Hematopoietic multipotent progenitor cell treated with erythropoietin and hydrocortisone succinate and interleukin-3 and kit ligand, for 4 days (in vitro differentiated cells): ENCODE measurements at places on chromosomes 3 and 15.

- no peak for DNase-seq
Measured at GRCh38 chr3:187085933-187086332, 53.4 kb downstream of the RPL39L start.

DNA sequence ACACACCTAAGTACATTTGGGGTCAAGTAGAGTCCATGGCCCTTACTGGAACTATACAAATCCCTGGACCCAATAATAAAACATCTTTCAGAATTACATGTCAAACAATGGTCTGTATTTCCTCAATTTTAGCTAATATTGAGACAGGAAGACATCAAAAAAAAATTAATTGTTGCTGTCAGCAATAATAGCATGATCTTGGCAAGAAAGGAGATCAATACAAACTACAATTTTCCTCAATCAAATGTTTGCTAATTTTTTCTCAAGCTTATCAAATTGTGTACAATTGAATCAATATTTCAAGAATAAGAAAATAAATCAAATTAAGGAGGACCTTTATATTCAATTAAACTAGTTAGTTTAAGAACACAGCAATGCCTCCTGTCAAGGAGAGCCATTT is 62.6 kb downstream of the FSIP1 start:
- no peak for DNase-seq

- DNase-seq, result no peak
Measured at GRCh38 chr15:64398575-64398974, 10.9 kb downstream of the TRIP4 start.

GRCh38 chr3:101235048-101235447 is 85.3 kb downstream of the IMPG2 start:
- no peak for DNase-seq

DNA sequence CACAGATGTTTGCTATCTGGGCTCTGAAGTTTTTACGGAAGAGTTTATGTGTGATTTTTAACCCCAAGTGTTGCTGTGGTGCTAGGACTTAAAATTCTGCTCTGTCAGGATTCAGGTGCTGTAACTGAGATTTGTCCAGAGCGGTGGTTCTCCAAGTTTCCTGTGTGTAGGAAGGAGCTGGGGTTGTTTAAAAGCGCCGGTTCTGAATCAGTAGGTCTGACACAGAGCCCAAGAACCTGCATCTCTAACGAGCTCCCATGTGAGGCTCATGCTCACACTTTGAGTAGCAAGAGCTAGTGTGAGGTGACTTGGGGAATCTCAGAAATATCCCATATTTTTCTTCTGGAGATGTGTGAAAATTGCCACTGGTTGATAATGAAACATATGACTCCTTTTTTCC is 325.5 kb downstream of the SATB1 start:
- DNase-seq, result no peak

GRCh38 chr3:132283440-132283839 is 33.8 kb upstream of the ACP3 start:
- peak; percentile 86 for DNase-seq

DNA sequence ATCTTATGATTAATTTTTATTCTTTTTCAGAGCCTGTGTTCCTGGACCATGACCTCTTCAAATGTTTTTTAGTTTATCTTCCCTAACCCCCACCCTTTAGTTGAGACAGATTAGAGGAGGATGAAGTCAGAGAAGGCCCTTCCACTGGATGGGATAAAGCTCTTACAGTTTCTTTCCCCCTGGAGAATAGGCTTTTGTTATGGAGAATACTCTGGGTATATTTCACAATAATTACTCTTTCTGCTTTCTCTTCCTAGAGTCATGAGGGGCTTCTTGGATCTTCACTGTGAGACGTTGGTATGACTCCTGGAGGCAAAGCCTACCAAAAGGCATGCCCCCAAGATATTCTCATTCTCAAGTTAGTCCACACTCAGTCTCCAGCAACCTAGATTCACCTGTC is 144.4 kb upstream of the THRB start:
- no peak for DNase-seq

DNA sequence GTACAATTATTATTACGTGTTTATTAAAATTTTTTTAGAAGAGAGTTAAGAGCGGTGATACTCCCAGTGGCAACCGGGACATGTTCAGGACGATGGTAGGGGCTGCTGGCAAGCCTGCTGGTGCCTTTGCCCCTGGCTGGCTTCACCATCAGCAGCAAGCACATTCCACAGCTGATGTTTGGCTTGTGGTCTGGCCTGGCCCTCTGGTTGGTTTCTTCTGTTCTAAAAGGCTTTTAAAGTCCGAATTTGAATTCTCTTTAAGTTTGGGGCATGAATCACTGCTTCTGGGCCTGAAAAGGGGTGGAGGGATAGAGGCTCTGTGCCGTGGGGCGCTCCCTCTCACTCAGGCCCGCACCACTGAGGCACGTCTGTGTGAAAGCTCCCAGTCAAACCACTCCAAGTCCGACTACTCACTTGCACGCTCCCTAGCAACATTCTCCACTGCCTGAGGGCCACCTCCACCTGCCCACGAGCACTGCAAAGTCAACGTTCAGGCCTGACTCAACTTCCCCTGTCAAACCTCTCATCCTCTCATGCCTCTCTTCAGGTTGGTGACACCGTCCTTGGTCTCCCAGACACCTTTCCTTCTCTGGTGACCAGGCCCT is 10.1 kb downstream of the ITGA11 start:
- no peak for DNase-seq

GRCh38 chr15:35838424-35839111 is 292.6 kb upstream of the DPH6 start:
- DNase-seq, result no peak

GRCh38 chr3:197465996-197466549 is 89.7 kb downstream of the BDH1 start:
- no peak for DNase-seq

DNA sequence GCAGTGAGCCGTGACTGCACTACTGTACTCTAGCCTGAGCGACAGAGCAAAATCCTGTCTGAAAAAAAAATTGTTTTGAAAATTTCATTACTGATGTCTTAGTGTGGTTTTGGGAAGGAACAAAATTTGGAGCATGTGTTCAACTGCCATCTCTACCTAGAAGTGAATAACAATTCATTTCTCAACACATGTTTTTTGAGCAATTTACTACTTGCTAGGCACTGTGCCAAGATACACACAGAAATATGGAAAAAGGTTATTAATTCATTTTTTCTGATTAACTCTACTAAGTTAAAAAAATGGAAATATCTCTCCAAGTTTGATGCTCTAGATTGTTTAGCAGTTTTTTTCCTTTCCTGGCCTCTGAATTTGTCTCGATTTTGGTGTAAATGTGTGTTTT is 5.2 kb upstream of the TCF12 start:
- DNase-seq, result peak; percentile 33

GRCh38 chr3:190208196-190208595 is 87.5 kb upstream of the P3H2 start:
- DNase-seq, result no peak

GRCh38 chr3:128011140-128011539 is 41.1 kb upstream of the SEC61A1 start:
- peak; percentile 25 for DNase-seq

DNA sequence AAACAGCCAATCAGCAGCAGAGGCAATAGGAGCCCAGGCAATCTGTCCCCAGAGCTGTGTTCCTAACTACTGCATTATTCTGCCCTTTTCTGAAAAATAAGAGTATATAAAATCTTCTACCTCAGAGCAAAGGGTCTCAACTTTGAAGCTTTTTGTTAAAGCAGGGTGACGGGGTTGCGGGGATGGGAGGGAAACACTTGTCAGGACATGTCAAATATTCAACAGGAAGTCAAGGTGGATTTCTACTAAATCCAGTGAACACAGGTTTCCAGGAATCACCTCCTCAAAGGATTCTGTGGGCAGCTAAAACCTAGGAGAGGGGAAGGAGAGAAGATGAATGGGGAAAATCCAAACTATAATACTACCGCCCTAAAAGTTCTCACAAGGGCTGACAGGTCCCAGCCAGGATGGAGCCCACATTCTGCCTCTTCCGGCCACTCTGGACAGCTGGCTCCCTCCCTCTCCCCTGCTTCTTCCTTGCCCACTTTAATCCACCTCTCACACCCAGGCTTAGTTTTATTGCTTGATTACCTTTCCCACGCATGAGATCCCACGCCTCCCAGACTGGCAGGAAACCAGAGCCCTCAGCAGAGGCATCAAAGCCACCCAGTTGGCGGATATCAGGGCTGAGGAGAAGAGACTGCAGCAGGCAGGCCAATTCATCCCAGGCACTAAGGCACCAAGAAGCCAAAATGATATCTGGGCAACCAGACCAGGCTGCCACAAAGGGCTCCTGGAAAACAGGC is 77.2 kb downstream of the OSBPL10 start:
- no peak for DNase-seq

DNA sequence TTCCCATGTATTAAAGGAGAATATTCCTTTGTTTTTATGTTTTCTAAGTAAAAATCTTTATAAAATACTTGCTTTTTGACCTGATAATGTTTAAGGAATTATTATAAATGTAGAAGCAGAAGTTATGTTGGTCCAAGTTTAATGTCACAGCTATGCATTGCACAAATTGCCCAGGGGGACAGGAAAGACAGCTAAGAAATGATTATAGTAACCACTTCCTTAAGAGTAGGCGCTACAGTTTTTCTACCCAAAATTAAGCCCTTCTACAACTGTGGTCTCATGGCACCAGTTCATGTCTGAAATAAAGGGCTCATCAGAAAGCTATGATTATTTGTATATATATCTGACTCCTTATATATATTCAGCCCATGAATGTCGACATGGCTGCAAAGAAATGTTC is 176.4 kb downstream of the GBE1 start:
- DNase-seq, result peak; percentile 79

DNA sequence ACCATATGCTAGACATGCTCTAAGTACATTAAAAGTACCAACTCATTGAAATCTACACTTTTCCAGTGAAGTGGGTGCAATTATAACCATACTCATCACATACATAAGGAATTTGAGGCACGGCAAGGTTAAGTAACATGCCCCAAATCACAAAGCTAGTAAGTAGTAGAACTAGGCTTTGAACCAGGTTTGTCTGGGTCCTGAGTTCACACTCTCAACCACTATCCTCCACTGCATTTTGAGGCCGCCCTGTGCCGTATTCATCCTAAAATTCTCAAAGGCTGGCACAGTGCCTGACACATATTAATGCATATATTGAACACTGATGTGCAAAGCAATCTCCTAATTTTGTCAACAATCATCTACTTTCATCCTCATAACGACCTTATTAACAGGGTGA is 68.8 kb upstream of the CDV3 start:
- no peak for DNase-seq

- peak; percentile 47 for DNase-seq
Measured at GRCh38 chr15:57747206-57747896, 40.8 kb downstream of the POLR2M start.

- no peak for DNase-seq
Measured at GRCh38 chr15:98713585-98714001, 65.3 kb downstream of the IGF1R start.

GRCh38 chr3:124351430-124352148 is 359.7 kb upstream of the ROPN1 start:
- DNase-seq, result peak; percentile 75

- no peak for DNase-seq
Measured at GRCh38 chr15:101058735-101059134, 139.6 kb downstream of the LRRK1 start.

DNA sequence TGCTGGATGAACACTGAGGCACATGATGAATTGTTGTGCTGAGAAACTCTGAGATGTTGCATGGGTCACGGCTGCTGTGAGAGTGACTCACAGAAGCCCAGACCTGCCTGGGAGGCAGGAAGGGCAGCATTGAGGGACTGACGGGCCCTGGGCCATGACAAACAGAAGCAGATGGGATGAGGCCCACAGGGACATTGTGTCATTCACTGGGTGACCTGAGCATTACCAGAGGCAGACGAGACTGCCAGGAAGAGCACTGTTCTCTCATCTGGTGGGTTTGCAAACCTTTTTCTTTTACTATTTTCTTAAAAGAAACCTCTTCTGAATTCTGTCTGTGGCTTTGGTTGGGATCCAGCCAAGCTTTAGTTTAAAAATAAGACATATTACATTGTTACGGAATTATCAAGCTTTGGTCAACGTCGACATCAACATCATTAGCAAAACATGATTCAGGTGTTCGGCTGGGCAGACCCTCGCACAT is 67.8 kb downstream of the BDH1 start:
- DNase-seq, result no peak

DNA sequence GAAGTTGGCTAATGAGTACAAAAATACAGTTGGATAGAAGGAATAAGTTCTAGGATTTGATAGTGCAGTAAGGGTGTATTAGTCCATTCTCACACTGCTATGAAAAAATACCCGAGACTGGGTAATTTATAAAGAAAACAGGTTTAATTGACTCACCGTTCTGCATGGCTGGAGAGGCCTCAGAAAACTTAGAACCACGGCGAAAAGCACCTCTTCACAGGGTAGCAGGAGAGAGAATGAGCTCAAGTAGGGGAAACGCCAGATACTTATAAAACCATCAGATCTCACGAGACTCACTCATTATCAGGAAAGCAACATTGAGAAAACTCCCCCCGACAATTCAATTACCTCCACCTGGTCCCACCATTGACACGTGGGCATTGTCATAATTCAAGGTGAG is 483.3 kb downstream of the TUSC7 start:
- DNase-seq, result no peak

DNA sequence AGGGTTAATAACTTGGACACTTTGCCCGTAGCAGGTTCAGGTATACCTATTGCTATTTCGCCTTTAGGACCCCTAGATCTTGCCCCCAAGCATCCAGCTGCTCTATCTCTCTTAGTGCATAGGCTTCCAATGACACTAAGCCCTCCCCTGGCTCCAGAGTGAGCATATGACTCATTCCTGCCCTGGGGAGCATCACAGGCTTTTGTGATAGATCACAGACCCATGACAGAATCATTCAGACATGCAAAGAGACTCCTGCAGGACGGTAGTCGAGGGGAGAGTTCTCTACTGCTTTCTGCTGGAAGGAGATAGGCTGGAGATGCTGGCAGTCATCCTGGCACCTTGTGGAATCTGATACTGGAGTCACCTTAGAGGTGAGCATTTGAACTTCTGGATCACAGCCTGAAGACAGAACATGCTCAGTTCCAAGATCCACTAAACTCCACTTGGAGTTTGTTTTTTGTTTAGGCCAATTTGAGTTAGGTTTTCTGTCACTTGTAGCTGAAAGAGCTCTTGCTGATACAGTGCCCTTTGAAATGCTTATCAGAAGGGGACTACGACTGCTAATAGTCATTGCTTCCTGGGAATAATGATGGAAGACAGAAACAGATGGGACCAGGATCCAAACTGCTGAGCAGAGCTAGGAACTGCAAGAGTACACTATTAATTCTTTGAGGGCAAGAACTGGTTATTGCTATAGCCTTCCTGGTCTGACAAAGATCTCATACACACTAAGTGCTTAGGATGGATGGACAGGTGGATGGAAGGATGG is 11.0 kb downstream of the LYSMD2 start:
- DNase-seq, result peak; percentile 33
